Central memory CD4-positive, alpha-beta T cell (primary cell): ENCODE measurements at places on chromosomes 1 and 21.

DNA sequence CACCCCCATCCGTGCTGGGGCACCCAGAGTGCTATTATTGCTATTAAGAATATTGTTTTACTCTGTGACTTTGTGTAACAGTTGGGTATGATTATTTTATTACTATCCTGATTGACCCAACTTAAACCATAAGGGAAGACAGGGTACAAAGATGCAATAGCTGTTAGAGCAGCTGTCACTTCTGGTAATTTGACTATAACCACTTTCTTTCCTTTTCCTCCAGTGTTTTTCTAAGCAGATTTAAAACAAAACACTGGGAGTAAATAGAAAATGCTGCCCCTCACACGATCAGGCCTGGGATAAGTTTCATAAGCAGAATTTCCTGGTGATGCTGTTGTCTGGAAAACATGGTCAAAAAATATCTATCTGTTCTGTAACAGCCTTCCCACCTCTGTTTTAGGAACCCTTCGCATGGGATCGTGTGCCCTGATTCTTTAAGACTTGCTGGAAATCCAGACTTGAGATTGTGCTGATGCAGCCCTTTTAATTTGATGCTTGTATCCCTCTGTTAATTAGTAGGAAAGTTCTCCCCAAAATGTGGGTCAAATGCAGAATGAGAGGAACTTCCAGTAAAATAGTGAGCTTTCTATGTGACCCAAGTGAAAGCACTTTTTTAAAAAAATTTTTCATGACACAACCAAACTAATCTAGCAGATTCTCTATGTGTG is 165.3 kb downstream of the FMN2 start:
- no peak for DNase-seq

- DNase-seq = no peak
Measured at GRCh38 chr1:10958614-10959013, 53.8 kb upstream of the TARDBP start.

DNA sequence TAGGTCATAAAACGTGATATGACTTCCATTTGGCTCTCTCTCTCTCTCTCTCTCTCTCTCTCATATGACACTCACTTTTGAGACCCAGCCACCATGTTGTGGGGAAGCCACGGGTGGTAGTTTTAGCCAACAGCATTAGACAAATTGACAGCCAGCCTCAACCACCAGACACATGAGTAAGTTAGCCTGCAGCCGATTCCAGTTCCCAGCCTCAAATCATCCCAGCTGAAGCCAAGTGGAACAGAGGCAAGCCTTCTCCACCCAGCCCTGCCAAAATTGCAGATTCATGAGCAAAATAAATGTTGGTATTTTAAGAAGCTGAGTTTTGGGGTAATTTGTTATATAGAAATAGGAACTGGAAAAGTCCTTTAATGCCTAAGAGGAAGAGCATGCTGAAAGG is 98.0 kb upstream of the DNAH14 start:
- DNase-seq = no peak

- no peak for DNase-seq
Measured at GRCh38 chr1:94729267-94729666, 90.9 kb upstream of the SLC44A3 start.

DNA sequence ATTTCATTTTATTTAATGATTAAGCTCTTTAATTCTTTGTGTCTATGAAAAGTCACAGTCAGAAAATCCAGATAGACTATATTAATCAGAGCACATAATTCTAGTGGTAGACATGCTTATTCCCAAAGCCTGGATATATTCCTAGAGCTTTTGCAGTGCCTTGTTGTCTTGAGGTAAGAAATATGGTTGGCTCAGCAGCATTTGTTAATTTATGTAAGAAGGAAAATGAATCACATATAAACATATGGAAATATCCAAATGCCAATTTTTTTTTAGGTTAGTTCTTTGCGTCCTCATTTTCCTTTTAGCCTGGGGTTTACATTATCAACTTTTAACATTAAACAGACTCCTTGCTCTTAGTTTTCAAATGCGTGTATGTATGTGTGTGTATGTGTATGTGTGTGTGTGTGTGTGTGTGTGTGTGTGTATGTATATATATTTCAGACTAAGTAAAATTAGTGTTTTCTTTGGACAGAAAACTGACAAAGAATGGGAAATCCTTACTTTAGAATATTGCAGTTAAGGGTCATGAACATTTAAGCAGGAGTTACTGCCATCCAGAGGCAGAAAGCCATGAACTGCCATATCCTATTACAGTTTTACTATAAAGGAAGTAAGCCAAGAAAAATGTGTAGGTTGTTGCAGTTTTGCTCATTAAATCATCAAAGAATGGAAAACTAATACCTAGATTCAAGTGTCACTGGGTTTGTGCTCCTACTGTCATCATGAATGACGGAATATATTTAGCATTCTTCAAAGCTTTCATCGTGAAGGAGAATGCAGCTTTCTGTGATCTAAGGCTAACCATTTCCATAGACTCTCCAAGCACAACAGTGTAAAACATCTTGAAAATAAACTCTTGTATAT is 477.1 kb upstream of the NR5A2 start:
- DNase-seq = no peak

- no peak for DNase-seq
Measured at GRCh38 chr1:46394872-46395465, 852 bp downstream of the FAAH start.

DNA sequence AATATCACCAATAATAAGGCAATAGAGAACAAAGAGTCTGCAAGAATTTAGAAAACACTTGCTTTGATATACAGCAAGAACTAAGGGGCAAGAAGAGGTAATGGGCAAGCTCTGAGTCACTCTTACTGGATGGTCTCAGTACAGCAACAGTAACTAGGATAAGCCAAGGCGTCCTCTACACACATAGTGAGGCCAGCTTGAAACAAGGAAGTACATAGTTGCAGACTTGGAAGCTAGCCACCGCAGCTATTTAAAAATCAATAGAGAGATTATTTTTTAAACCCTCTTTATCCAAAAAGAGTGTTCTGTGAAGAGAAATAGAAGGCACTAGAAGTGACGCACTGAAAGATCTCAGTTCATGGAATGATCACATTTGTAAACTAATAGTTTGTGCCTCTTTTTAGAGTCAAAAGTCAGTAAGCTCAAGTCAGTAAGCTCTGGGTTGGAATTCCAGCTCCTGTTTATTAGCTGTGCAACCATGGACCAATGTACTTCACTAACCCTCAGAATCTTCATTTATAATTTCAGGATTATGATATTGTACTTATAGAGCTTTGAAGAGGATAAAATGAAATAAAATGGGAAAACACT is 118.6 kb downstream of the AKT3 start:
- DNase-seq = no peak
